ENCODE measurements at places on chromosomes 1 and 21.

DNA sequence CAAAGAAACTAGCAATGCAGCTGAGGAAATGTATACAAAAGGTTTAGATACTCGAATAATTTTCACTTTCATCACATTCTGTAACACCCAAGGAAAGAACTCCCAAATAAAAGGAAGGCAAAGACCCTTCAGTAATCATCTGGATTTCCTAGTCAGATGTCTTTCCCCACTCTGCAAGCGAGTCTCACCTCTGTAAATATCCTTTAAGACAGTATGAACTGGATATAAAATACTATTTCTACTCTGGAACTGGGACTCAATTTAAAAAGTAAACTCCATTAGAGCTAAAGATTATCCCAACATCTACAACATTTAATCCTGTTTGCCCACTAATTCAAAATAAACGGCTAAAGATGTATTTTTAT lies 27.0 kb downstream of the C2CD2 start:
- no peak for DNase-seq

GRCh38 chr1:60152891-60153290 lies 79.3 kb upstream of the C1orf87 start:
- DNase-seq = no peak

GRCh38 chr21:32046191-32046590 lies 173.4 kb downstream of the HUNK start:
- DNase-seq = no peak

GRCh38 chr21:46543306-46543705 lies 61.6 kb downstream of the S100B start:
- DNase-seq = no peak

GRCh38 chr1:81463936-81464837 lies 336.5 kb upstream of the ADGRL2 start:
- DNase-seq = no peak

- no peak for DNase-seq
These were observed 28.8 kb upstream of the ZBTB21 start for GRCh38 chr21:42038826-42039425.

- DNase-seq = no peak
These were observed 24.1 kb downstream of the EIF4G3 start for GRCh38 chr1:21152423-21153100.

DNA sequence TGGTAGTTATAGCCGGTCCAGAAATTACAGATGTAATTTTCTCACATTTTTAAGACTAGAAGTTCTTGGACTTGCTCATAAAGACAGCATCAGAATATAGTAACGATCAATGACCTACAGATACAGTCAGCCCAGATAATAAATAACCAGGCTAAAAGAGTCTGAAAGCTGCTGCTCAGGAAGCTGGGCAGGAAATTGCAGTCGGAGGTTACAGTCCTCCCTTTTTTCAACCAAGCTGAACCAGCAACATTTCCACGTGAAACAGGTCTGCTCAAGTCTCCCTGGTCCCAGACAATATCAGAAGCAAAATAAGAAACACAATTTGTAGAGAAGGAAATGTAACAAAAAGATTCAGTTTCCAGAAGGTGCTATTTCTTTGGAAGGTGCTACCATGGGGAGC lies 457.4 kb downstream of the SIPA1L2 start:
- no peak for DNase-seq

GRCh38 chr1:174639461-174639860 lies 191.7 kb downstream of the GPR52 start:
- DNase-seq = no peak

DNA sequence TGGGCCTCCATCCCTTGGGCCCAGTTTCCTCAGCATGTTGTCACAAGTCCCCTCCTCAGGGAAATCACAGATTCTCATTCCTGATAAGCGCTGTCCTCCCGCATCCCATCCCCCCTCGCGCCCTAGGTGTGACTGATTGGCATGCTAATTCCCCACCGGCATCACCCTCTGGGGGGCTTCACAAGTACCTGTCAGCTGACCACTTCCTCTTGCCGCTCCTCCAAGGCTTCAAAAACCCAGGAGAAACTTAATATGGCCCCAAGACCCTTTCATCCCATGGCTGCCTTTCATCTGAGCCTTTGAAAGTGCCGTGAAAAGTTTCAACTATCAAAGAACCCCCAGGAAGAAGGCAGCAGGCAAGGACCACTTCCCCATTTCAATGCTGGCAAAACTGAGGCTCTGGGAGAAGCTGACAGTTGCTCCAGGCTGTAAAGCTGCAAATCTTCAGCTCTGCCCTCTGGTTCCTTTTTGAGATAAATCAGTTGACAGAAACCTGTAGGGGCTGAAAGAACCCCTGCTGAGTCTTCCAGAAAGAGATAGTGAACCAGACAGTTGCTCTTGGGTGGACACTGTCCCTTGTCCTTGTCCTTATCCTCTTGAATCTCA lies 12.8 kb upstream of the MIXL1 start:
- no peak for DNase-seq

GRCh38 chr1:201983380-201983805 lies 945 bp downstream of the RNPEP start:
- no peak for DNase-seq

- DNase-seq = no peak
These were observed 48.7 kb downstream of the UCK2 start for GRCh38 chr1:165876121-165876520.

- DNase-seq = no peak
These were observed 164.0 kb upstream of the VAMP3 start for GRCh38 chr1:7607097-7607496.

DNA sequence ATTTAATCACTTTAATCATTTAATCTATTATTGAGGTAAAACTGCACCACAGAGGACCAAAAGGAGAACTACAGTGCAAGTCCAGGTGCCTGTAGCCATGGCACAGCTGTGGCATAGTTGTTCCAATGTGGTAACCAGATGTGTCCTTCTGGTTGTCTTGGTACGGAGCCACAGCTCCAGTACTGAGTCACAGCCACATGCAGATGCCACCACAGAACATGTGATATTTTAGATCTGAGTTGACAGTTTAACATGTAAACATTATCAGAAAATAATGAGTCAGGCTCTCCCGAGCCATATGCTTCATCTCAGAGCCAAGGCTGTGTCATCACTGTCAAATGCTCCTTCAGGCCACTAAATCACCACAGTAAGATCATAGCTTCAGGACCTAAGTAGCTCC lies 56.4 kb upstream of the RGS7 start:
- no peak for DNase-seq

DNA sequence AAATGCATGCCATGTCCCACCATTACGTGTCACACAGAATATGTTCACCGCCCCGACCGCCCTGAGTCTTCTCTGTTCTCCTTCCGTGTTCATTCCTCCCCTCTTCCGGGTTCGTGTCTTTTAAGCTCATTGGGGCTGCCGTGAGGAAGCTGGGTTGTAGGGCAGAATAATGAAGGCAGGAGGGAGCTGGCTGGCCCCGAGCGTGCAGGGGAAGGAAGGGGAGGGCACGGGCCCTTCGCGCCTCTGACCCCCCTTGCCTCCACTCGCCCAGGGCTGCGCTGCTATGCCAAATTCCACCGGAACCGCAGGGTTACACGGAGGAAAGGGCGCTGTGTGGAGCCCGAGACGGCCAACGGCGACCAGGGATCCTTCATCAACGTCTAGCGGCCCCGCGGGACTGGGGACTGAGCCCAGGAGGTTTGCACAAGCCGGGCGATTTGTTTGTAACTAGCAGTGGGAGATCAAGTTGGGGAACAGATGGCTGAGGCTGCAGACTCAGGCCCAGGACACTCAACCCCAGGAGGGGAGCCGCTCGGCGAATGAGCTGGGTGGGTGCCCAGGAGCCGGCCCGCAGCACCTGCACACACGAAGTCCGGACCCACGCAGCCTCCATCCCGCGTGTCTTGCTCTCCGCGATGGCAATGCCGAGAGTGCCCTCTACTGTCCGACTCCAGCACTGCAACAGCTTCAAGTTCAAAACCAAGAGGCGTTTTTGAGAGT lies 16.5 kb upstream of the AGTRAP start:
- DNase-seq = peak; percentile 82

DNA sequence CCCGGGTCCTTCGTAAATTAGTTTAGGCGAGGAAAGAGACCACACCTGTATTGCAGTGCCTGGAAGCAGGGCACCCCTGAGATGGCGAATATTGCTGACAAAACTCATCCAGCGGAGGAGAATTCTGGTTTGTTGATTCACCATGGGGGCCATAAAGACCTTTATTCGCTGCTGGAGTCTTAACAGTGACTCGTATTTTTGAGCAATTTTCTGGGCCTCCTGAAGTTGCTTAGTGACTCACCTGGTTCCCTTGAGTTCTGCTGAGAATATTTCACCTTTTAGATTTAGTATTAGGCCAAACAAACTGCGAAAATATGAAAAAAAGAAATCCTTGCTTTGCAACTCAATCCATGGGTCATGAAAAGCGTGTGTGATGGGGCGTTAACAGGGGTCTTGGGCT lies 20.6 kb upstream of the H6PD start:
- DNase-seq = no peak

GRCh38 chr1:24009406-24009805 lies 29.3 kb upstream of the SRSF10 start:
- DNase-seq = no peak

DNA sequence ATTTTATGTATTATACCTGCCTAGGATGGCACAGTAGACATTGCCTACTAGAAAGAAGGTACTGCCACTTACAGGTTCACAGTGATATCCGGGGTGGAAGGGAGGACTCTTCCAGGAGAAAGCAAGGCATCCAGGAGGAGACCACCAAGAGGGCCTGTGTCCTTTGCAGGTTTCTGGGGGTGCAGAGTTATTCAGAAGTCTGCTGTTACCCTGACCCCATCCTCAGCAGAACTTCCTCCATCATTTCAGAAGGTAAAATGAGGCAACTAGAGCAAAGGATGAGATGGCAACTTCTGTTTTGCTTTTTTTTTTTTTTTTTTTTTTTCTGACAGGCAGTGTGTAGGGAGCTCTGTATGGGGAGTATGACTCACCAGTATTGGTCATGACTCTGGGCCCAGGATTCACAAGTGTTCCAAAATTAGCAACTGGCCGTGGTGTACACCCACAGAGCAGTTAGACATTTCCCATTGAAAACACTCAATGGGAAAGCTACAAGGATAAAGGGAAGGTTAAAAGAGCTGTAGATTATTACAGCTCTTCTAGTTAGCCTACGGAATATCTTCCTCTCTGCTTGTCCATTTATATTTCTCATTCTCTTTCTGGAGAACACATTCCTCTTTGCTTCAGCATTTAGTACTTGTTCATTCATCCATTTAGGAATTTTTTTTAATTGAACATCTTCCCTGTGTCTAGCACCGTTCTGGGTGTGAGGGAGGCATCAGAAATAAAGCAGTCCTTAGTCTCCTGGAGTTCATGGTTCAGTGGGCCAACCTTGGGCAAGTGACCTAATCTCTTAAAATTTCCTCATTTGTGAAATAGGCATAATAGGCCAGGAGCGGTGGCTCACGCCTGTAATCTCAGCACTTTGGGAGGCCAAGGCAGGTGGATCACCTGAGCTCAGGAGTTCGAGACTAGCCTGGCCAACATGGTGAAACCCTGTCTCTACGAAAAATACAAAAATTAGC lies 50.5 kb upstream of the PPP2R5A start:
- DNase-seq = peak; percentile 45

GRCh38 chr1:234309598-234310459 lies 63.4 kb upstream of the COA6 start:
- DNase-seq = peak; percentile 21

DNA sequence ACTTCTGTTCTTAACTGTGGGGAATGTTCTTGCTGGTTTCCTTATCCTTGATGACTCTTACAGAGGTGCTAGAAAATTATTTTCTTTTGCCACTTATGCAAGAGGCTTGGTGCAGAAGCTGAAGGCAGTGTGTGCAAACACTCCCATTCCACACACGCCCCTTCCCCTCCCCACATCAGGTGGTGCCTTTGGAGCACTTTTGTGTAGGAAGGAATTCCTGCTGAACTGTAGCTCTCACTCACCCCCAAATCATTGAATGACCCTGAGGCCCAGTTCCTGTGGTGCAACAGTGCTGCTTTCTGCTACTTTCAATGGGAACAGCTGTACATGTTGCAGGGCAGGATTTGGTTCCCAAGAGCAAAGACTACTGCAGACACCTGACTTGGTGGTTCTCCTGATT lies 101.8 kb downstream of the CD247 start:
- DNase-seq = no peak

DNA sequence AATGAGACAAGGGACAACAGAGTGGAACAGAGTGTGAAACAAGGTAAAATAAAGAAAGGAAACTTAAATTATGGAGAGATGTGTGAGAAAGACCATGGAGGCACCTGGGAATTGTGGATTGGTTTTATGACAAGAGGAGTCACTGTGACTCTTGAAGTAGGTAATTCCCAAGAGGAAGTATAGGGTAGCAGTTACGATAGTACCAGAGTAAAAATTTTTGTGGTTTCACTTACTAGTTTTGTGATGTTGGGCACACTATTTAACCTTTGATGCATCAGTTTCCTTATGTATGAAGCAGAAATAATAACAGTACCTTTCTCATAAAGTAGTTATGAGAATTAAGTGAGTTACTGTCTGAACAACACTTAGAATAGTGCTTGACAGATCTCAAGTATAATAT lies 267.9 kb upstream of the DPYD start:
- no peak for DNase-seq

GRCh38 chr1:231000639-231001038 lies 21.7 kb downstream of the ARV1 start:
- DNase-seq = no peak

DNA sequence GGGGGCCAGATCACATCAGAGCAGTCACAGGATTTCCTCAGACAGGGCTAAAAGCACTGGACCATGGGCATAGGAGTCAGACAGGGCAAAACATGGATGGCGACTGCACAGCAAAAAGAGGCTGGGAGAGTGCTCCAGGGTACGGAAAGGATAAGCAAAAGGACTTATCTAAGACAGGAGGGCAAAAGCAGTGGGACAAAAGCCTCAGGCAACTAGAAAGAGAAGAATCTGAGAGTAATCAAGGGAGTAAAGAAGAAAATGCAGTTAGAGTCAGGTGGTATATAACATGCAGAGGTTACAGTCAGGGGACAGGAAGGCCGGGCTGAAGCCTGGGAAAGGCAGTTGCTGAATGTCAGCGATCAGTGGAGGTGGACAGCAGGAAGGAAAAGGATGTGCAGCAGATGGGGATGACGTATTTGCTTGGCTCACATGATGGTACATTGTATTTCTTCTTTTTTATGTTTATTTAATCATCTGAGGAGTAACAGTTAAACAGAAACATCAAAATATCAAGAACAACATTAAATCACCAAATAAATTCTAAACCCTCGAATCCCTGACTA lies 63.1 kb upstream of the CNN3 start:
- DNase-seq = peak; percentile 58

DNA sequence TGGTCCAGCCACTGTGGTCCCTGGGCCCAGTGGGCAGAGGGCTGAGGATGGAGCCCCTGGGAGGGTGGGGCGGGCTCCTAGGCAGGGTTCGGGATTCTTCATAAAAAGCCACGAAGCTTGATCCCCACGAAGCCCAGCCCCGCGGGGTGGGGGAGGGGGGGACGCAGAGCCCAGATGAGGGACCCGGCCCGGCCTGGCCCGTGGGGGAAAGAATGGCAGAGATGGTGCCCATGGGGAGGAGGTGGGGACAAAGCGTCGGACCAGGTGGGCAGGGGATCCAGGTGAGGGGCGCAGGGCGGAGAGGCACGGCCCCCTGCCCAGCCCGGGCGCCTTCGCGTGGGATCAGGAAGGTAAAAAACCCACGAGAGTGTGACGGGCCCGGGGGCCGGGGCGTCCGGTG lies 6.0 kb upstream of the SMIM12 start:
- DNase-seq = no peak

All from uterus (tissue), 4 donors.